Upper lobe of left lung (tissue), 6 donors: ENCODE measurements at places on chromosomes 2 and 18. TPM values are rescaled to one million over a fixed set of nuclear protein-coding genes. Genes with fewer than 3 reads are reported as not detected.

The RND3 gene
- total RNA-seq, result 38.6 TPM

The COBLL1 gene
- total RNA-seq, result 64.3 TPM

The SLC14A1 gene
- 7.0 TPM for total RNA-seq

The CD8A gene
- 5.6 TPM for total RNA-seq

The ERMN gene
- total RNA-seq, result 0.40 TPM

The SLC23A3 gene
- total RNA-seq, result 0.33 TPM

The ANKRD53 gene
- total RNA-seq, result 0.91 TPM

The PLCD4 gene
- not detected for total RNA-seq

The CPLX4 gene
- total RNA-seq, result not detected

The ONECUT2 gene
- total RNA-seq, result not detected

The MAP2 gene
- 51.3 TPM for total RNA-seq

The DOK6 gene
- total RNA-seq, result 1.7 TPM

The CCDC178 gene
- not detected for total RNA-seq

The ABCG8 gene
- total RNA-seq, result not detected

The SERPINB2 gene
- total RNA-seq, result not detected

The CDH19 gene
- total RNA-seq, result 1.0 TPM
